ENCODE measurements at places on chromosomes 12 and 14. TPM values are rescaled to one million over a fixed set of nuclear protein-coding genes. Genes with fewer than 3 reads are reported as not detected.

The RHOJ gene
- 241 TPM for total RNA-seq

The TAS2R14 gene
- total RNA-seq, result 6.8 TPM

The DDN gene
- 0.29 TPM for total RNA-seq

The TAS2R7 gene
- 0.14 TPM for total RNA-seq

The KRT8 gene
- total RNA-seq, result 6.3 TPM

The PLEKHG7 gene
- total RNA-seq, result not detected

The HCAR3 gene
- total RNA-seq, result not detected

The RIPK3 gene
- total RNA-seq, result 2.1 TPM

All from thoracic aorta endothelial cell (primary cell).